Activated effector memory CD4-positive, alpha-beta T cell treated with anti-CD3 and anti-CD28 coated beads, Interleukin-2, amount 50 U/mL, for 16 hours (primary cell): ENCODE measurements at places on chromosomes 11 and 22.

- no peak for DNase-seq
Observed at GRCh38 chr11:13333456-13333957, 55.9 kb downstream of the BMAL1 start.

GRCh38 chr11:100672498-100673033, 14.5 kb upstream of the ARHGAP42 start:
- DNase-seq = no peak

GRCh38 chr22:22010358-22010757, 27.8 kb upstream of the TOP3B start:
- no peak for DNase-seq

- peak; percentile 75 for DNase-seq
Observed at GRCh38 chr11:117096201-117096991, 1.8 kb downstream of the SIK3 start.

DNA sequence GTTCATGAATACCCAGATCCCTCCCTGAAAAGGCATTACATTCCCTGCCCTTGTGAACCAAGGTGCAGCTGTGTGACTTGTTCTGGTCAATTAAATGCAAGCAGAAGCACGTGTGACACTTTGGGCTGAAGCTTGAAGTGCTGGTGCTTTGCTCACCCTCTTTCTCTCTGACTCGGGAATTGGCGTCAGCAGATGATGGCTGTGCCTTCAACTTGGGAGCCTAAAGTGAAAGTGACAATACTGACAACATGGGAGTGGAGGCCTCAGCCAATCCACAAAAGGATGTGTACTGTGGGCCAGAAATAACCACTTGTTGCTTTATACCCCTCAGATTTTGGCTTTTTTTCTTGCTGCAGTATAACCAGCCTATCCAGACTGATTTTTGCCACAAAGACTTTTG, 148.3 kb upstream of the THY1 start:
- DNase-seq = no peak

DNA sequence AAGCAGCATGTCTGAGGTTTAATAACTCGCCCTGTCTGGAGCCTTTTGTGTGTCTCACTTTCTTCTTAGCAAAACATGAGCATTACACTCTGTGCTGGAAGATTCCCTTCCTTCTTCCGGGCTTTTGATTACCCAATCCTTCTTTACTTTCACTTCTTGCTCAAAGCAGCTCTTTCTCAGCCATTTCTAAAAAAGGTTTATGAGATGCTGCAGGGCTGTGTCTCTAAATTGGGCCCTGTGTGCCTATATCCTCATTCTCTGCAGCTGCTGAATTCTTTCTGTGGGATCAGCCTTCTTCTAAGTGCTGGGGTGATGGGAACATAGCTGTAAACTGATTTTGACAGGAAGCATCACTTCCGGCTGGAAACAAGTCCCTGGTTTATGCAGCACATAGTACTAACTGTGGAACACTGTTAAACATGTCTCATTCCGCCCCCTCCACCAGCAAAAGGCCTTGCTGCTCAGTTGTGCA, 71.8 kb downstream of the PIWIL4 start:
- no peak for DNase-seq

- DNase-seq = no peak
Observed at GRCh38 chr11:130029137-130029536, 26.5 kb upstream of the PRDM10 start.

- no peak for DNase-seq
Observed at GRCh38 chr11:27642954-27643353, 57.3 kb downstream of the BDNF start.

DNA sequence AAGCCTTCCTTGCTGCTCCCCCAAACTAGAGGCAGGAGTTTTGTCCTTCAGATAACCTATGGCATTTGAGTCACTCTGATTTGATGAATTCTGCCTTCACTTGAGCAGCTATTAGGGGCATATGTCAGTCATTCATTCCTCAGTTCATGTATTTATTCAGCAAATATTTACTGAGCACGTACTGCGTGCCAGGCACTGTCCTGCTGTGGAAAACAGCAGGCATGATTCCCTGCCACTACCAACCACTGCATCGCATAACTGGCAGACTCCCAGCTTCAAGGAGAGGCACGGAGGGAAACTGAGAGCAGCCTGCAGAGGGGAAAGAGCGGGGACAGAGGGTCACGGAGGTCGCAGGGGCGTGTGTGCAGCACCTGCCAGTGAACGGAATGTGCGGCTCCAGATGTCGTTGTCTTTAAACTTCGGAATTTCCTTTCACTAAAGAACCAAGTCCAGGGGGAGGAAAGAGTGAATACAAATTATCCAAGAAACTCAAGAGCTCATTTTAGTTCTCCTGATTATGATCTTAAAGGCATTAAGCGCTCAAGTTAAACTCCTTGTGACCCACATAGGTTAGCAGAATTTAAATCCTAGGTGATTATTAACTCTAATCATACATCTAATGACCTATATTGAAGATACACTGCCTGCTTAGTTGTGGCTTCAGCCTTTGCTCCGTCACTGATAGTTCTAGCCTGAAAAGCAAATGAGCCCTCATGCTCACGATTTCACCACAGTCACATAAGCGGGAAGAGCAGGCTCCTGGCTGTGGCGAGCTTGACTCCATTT, 12.6 kb downstream of the PPARA start:
- DNase-seq = no peak

DNA sequence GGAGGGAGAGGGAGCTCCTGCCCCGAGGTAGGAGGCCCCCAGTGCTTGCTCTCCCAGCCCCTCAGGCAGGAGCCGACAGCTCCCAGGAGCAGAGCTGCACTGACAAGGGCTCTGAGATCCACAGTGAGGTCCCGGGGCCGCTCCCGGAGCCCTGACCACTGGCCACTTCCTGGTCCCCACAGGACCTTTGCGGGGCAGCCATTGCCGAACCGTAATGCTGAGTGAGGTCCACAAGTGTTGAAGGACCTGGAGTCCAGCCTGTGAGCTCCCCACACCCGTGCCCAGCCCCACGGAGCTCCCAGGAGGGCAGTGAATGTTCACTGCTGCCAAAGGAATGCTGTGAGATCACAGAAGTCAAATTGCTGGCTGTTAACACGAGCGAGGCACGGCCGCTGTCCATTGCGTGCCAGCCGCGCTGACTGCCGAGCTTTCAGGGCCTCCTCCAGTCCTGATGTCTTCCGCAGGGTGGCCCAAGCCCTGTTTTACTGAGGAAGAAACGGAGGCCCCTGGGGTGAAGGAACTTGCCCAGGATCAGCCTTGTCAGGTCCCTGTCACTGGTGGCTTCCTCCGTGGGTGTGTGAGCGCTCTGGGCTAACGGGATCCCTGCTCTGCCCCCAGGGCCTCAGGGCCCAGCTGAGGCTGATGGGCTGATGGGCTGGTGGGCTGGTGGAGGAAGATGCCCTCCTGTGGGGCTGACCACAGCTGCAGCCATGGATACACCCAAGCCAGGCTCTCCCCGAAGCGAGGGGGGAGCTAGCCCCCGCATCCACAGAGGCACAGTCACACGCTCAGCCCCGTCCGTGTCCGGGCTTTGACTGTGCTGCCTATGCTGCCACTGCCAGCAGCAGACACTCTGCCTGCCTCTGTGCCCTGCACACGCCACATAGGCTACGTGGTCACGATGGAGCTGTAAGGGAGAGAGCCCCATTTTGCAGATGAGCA, 70.8 kb downstream of the WNT7B start:
- DNase-seq = no peak

DNA sequence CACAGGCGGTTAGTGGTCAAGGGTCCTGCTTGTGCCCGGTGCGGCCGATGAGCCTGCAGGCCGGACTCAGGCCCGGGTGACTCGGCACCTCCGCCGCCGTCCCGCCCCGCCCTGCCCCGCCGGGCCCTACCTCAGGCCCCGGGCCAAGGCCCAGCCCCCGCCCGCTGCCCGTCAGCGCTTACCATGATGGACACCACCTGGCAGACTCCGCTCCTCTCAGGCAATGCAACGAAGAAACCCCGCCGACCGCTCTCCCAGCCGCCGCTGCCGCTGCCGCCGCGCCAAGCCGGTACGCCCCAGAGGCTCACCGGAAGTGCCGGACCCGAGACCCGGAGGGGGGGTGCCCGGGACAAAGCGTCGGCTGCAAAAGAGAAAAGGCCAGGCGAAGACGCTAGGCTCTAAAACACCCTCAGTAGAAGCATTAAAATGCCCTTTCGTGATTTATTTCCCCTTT, at the start of gene UFD1:
Gene UFD1 (minus strand): TSS at position 293 of the 454 bp plus-strand sequence. CDS start 108 bp downstream, at position 185.
- peak; percentile 93 for DNase-seq

DNA sequence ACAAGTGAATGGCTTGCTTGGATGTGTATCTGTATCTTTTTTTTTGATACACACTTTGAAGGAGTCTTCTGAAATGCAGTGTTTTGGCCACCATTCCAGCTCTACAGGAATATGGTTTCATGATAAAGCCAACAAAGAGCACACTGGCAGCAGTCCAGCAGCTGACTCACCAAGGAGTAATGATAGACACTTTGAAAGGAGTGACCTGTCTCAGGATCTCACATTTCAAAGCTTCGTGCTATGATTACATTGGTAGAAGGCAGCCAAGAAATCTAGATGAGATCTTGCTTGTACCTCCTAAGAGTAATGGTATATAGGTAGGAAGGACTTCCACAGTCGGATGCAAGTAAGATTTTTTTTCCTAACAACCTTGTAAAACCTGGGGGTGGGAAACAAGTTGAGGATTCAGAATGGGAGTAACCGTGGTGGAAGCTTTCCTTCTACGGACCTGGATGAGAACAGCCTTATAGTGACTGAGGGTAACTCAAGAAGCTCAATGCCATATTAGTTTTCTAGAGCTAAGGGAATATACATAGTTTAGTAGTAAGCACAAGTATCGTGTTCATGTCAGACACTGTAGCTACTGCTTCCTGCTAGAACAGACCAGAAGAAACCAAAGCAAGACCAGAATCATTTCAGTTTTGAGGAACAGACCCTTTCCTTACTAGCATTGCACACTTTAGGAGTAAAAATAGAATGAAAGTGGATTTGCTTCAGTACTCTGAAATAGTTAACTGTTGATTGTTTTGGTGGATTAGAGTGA, 25.0 kb downstream of the MTMR3 start:
- no peak for DNase-seq
